ENCODE measurements at places on chromosomes 5 and 9.

DNA sequence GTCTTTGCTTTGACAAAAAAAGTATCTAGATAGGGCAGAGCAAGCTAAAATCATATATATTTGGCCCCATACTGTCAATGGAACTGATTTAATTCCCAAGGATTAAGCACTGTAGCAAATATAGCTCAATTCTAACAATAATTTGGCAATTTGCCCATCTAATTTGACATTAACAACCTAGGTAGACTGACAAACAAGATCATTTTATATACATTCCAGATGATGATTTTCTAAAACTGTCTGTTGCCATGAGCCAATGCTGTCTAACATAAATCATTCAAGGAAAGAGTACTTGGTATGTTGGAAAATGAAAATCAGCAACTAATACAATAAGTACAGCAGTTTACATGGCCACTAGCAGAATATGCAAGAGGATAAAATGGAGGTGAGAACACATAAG lies 32.1 kb downstream of the MCTP1 start:
- DNase-seq = no peak

DNA sequence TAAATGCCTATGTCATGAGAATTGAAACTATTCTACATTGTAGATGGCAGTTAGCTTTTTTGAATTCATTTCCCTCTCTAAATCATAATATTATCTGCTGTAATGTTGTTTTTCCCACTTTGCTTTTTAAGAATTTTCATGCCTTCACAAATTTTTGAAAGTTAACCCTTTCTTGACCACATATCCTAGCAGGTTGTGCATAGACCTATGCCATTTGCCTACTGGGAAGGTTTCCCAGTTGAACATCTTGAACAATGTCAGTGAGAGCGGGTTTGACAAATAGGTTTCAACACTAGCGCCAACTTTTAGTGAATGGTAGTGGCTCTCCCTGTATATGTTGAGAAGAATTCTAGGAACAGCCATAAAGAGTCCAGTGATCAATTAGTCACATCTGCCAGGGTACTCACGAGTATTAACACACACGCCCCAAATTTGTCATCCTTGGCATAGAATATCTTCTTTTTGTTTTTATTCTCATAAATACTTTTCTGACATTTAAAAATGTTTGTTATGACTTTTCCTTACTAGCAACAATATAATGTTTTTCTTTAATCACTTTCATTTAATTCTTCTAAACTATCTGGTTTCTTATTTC lies 307.6 kb downstream of the PJA2 start:
- no peak for DNase-seq

DNA sequence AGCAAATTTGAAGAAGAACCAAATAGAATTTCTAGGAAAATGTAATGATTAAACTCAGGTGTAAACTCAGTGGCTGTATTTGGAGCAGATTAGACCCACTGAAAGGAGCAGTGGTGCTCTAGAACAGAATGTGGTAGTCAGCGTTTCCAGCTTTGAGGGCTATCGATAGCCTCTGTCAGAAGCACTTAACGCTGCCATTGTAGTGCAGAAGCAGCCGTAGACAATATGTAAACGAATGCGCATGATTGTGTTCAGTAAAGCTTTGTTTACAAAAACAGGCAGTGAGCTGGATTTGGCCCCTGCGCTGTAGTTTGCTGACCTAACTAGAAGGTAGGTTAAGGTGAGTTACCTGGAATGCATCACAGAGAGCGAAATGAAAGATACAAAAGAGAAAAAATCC lies 72.0 kb downstream of the FAM78A start:
- DNase-seq = no peak

DNA sequence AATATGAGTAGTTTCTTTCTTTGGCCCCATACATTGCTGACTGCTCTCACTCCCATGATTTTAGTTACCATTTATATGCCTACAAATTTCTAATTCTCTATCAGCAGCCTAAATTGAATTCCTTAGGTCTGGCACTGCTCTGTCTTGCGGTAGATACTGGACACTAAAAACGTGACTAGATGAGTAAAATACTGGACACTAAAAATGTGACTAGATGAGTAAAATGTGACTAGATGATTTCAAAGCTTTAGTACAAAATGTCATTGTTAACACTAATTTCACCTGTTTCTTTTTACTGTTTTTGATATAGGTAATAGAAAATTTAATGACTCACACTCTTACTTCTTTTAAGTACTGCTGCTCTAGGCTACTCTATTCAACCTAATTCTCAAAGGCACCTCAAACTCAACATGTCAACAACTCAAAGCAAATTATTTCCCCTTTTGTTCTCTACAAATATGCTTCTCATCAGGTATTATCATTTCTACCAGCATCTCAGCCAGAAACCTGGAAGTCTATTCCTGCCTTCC lies 31.4 kb upstream of the GOLGA1 start:
- no peak for DNase-seq

DNA sequence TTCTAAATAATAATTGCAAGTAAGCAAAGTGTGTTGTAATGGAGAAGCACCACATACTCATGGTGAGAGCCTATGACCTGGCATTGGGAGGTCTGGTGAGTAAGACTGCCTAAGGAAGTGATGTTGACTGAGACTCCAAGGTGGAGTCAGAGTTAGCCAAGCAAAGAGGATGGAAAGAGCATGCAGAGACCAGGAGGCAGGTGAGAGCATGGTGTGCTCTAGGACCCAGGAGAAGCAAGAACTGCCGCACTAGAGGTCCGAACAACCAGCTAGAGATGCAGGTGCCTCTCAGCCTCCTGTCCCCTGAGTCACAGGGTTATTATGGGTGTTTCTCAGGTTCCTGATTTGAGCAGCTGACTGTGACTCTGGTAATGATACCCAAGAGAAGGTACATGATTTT lies 27.3 kb downstream of the ANP32B start:
- no peak for DNase-seq

DNA sequence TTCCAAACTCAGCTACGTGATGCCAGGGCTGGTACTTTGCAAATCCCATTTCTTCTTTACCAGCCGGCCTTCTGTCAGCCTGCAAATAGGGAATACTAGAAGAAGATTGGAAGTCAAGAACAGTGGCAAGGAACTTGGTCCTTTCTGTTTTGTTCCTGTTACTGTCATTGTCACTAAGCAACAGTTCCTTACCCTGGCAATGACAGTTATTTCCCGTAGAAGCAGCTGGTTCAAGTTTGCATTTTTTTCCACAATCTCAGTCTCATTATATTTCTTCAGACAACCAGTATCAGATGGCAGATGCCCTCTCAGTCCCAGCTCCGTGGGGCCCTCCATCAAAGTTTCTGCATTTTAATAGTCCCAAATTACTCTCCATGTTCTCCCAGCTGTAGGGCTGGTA lies 9.1 kb upstream of the C1QTNF2 start:
- DNase-seq = no peak

GRCh38 chr5:73996151-73996755 lies 370.3 kb downstream of the ARHGEF28 start:
- DNase-seq = no peak

- DNase-seq = no peak
Measured at GRCh38 chr9:32877639-32878217, 94.4 kb downstream of the TMEM215 start.

DNA sequence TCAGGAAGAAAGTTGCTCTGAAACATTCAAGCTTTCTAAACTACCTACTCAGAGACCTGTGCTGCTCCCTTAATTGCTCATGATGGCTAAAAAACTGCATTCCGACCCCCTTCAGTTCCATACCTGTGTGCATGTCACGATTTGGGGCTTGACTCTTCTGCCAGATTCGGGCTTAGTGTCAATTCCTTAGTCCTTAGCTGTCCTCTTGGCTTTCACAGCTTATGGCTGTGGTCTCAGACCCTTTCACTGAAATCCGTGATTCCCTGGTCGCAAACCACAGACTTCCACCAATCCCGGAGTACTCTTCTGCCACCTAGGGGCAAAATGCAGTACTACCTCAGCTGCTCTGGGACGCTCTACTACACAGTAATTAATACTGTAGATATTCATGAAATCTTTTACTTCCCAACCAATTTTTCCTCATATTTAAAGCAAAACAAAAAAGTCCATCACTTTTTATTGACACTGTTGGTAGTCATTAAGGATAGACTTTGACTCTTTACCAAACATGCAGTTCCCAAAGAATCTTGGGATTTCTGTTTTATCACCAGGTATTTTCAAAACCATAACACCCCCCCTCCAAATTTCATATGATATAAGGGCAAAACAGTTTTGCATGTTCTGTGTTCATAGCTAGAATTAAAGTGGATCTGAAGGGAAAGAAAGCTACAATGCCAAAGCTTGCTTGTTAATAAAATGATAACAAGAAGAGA lies 617.4 kb downstream of the SLCO4C1 start:
- DNase-seq = peak; percentile 19

- no peak for DNase-seq
Measured at GRCh38 chr9:90057361-90057760, 452.5 kb downstream of the GADD45G start.

DNA sequence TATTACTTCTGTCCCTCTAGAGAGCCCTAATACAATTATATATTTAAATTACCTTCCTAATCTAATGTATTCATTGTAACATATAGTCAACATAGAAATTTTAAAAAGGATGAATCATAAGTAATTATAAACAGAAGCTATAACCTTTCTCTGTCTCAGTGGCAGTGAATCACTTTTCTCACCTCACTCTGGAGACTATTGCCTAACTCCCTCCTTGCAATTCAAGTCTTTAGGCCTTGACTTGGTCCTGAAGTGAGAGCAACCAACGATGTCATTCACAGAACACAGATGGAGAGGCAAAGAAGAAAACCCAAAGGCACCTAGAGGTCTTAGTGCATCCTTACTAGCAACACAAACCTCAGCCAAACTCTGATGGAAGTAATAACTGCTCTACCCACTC lies 133.3 kb upstream of the DPYSL3 start:
- no peak for DNase-seq

DNA sequence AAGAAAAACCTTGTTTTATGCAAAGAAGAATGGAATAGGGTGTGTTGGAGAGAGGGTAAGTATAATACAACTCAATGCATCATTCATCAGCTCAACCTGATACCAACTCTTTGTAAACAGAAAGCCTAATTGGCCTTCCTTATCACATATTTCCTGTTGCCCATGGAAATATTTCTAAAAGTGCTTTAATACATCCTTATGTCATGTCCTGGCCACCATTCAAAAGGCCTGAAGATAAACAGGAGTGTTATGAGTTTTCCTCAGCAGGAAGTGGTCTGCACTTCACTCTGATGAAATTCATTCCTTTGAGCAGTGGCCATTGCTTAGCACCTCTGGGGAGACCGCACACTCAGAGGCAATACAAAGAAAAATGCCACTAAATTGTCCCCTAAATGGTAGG lies 511.2 kb downstream of the SEMA5A start:
- no peak for DNase-seq

DNA sequence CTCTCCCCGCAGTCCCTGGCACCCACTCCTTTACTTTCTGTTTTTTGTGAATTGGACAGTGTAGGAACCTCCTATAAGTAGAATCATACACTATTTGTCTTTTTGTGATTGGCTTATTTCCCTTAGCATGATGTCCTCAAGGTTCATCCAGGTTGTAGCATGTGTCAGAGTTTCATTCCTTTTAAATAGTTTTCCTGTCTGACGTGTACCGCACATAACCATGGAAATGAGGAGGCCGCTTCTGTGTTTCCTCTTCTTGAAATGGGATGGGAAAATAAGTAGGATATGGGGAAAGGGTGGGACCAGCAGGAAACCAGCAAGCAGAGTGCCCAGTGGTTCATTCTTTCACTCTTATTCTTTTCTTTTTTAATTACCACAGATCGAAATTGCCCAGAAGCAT lies 72.6 kb upstream of the ENTREP1 start:
- no peak for DNase-seq

GRCh38 chr9:114348261-114348905 lies 18.7 kb downstream of the ORM2 start:
- no peak for DNase-seq

DNA sequence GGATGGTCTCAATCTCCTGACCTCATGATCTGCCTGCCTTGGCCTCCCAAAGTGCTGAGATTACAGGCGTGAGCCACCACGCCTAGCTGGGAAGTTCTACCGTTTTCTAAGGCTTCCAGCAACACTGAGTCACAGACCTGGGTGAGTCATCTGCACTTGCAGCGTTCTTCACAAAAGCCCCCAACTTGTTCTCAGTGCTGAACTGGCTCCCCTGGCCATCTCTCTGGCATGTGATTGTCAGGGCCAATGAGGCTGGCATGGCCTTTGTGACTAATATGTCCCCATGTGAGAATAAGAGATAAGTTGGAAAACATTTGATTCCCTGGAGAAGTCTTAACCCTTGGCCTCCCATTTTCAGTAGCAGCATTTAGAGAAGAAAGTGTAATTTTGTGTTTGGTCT lies 124.4 kb downstream of the WDR41 start:
- peak; percentile 6 for DNase-seq

DNA sequence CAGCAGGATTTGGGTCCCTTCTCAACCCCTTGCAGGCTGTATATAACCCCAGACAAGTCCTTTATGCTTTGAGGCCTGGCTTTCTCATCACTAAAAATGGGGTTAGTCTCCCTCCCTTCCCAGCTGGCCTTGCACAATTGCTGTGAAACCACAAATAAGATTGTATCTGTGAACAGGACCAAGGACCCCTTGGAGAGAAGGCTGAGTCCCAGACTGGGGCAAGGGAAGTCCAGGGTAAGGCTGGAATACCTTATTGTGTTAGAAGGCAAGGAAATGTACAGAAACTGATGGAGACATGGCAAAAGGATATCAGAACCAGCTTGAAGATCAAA lies 11.4 kb downstream of the MACROH2A1 start:
- no peak for DNase-seq

DNA sequence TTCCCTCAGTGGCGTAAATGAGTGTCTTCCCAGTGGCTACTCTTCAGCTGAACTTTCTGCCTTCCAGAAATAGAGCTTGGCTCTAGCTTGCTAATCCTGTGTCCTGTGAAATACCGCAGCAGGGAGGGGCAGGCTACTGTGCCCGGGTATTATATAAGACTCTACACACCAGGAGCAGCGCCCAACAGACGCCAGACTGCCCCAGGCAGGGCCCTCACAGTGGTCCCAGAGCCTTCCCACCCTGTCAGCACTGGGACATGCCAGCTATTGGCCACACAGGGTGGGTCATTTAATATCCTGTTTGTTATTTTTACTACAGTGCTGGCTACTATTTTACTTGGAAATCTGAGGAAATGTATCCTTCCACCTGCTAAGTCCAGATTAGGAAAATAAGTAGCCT lies 121.0 kb downstream of the FEM1C start:
- no peak for DNase-seq

DNA sequence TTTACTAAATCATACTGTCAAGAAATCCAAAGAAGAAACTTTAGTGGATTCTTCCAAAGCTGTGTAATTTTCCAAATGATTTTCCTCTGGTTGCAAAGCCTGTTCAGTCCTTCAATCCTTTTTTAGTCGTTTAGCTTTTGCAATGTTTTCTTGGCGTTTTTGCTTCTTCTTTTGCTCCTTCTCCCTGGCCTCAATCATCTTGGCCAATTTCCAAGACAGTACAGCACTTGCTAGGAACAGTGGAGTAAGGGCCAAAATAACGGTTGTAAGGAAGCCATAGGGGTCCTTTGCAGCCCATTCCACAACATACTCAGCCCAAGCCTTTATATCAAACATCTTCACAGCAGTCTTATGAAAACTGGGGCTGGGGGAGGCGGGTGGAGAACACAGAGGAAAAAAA lies 2.4 kb downstream of the SMIM15 start:
- no peak for DNase-seq
